ENCODE measurements at places on chromosomes 4 and X.

DNA sequence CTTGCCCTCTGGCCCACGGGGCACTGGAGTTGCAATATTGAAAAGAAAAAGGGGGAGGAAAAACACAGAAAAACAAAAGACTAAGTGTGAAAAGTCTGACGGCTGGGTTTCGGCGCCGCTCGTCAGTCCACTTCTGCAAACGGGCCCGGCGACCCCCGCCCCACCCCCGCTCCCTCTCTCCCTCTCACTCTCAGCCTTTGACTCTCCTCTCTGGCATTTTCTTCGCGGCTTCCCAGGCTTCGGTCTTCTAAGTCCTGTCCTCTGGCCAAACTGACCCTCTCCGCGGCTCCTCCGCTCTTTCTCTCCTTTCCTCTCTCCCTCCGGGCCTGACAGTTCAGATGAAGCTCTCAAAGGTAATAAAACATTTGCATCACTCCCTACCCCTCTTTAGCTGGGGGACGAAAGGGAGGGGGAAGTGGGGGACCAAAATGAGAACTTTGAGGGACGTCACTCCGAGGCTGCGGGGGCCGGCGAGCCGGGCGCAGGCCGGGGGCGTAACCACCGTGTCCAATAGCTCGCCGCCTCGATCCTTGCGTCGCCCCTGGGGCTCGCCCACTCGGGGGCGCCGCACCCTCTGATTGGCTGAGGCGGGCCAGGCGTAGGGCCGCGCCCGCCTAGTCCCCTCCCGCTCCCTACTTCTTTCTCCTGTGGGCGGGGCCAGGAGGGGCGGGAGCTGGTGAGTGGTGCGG lies at the start of gene NKX6-1:
TSS of gene NKX6-1 (minus strand) at position 358 of the 689 bp plus-strand sequence. CDS start 1,064 bp downstream, outside the sequence.
- DNase-seq, result peak; percentile 92

DNA sequence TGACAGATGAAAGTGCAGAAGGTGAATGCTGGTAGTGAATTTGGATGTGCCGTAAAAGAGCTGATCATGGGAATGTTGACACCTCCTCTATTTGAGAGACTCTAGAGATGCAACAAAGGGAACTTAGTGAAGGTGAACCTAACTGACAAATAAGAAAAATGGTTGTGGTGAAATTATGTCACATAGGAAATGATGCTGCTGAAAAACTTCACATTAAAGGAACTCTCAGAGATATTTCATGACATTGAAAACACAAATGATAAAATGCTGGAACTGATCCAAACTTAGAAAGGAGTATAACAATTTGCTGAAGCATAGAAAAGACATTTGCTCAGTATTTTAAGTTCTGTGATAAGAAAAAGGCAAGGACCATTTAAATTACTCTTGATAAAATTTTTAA lies 31.9 kb downstream of the MGAT4D start:
- DNase-seq, result no peak

GRCh38 chr4:94354474-94354896 lies 11.8 kb upstream of the HPGDS start:
- DNase-seq, result no peak

DNA sequence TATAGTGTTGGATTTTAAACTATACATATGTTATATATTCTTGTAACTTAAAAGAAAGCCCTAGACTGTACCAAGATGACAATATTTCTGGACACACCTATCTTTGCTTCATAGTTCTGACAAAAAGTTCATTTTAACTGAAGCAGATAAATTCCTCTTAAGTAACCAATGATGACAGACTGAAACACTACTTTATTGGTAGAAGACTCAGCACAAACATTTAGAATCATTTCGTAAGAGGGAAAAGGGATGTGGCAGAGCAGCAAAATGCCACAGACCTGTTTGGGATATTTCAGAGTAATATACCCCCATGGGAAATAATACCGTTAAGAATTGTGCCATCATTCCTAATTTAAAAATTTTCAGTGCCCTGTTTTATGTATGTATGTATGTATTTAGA lies 56.2 kb downstream of the APOO start:
- DNase-seq, result no peak

GRCh38 chr4:54783402-54784110 lies 125.8 kb downstream of the KIT start:
- no peak for DNase-seq

DNA sequence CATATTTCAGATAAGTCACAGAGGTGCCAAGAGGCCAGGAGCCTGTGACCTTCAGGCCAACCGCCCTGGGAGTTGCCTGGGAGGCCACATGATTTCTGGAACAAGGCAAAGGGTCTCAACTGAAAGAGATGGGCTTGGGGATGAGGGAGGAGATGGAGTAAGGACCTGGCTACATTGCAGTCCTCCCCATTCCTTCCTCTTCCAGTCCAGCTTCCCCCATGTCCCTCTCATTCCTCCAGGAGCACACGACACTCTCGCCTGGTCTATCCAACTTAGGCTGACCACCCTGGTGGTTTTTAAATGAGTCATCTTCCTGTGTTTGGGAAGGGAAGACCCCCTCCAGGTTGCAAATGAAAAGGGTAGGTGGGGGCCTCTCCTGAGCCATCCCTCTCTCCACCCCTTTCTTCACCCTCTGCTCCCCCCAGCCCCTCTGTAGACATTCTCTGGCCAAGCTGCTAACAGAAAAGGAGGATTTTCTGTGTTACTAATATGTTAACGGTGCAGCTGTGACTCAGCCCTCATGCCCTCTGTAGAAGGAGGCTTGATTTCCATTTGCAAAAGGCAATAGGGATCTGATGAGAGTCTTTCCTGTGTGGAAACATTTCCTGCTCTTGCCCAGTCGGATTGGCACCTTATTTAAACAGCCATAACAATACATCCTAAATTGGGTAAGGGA lies 79.2 kb downstream of the RTL5 start:
- DNase-seq, result peak; percentile 31

GRCh38 chr4:41120297-41121217 lies 93.8 kb downstream of the APBB2 start:
- DNase-seq, result peak; percentile 72

DNA sequence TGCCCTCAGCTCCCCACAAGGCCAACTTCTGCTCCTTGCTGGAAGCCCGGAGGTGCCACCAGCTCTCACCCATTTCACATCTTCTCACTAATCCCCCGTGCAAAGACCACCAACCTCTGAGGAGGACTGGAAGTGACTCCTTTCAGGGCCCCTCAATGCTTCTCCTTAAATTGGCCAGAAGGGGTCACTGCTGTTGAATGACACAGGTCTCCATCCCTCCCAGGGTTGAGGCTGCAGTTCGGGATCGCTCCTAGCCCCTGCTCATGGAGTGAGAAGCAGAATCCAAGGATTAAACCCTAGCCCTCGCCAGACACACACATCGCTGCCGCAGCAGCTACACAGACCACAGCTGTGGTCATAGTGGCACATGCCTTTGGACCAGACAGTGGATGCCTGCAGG lies 279.5 kb upstream of the TAPT1 start:
- DNase-seq, result no peak

GRCh38 chrX:10190367-10190766 lies 33.6 kb downstream of the CLCN4 start:
- peak; percentile 80 for DNase-seq

- no peak for DNase-seq
Measured at GRCh38 chr4:99834569-99834968, 17.9 kb downstream of the DAPP1 start.

- DNase-seq, result peak; percentile 50
Measured at GRCh38 chr4:45317276-45317675, 590.9 kb upstream of the GNPDA2 start.

DNA sequence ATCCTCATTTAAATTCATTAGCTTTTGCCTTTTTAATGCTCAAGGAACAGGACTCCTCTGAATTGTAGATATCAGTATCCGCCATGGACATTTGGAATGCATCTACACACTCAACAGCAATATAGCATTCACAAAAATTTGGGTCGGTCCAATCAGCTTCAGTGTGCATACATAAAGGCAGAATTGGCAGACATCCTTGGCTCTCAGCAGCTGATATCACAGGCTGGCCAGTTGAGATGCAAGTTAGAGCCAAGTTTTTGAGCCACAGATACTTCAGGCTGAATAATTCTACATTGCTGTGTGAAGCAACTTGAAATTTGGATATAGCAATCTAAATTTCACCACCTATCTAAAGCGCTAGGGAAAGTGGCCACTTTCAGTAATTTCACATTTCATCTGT lies 821.1 kb downstream of the PCDH19 start:
- DNase-seq, result no peak

DNA sequence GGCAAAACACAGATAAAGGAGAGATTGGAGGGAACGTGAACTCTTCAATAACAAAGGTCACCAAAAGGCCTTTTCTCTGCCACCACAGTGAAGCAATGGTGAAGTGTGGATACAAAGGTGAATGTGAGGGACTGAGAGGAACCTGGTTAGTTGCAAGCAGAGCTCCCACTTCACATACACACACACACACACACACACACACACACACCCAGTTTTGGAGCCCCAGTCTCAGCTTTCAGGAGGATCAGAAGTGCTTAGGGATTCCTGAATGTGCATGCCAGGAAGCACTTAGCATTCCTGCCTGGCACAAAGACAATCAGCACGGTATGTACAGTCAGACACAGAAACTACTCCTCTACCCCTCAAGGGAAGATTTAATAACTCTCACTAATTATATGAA lies 71.5 kb downstream of the ARHGEF9 start:
- DNase-seq, result peak; percentile 6

DNA sequence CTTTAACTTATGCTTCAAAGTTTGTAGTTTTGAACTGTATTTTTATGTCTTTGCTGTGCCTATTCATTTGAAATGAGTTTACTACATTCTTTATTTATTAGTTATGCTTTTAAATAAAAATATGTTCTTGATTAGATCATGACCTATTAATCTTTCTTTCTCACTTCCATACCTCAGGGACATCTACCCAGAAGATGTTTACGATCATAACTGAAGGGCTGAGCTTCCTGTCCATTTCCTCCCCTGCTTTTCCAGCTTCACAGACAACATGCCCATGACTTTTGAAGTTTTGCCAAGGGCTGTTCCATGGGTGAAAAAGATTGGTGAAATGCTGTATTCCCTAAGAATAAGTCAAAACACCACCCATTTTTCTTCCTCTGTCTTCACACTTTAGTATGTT lies 99.7 kb upstream of the DDIT4L start:
- no peak for DNase-seq

- DNase-seq, result peak; percentile 73
Measured at GRCh38 chrX:46408553-46409407, 136.4 kb downstream of the ZNF674 start.

- DNase-seq, result no peak
Measured at GRCh38 chr4:189656641-189657040, 284.0 kb upstream of the FRG1 start.

DNA sequence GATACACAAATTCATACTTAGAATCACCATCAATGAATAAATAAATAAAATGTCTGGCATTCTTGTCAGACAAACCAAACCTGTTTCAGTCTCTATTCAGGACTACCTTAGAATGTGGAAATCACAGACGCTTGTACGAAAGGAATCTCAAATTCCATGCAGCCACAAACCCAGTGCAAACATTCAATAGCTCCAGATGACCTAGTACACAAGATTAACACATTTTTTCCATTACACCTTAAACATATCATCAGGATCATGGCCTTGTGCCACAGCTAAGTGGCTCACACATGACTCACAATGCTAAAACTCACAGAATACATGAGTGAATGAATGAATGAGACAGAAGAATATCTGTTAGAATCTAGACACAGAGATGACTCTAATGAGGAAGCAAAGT lies 134.2 kb downstream of the PWWP3B start:
- DNase-seq, result peak; percentile 72

GRCh38 chr4:114595921-114596320 lies 2.7 kb upstream of the UGT8 start:
- DNase-seq, result no peak

DNA sequence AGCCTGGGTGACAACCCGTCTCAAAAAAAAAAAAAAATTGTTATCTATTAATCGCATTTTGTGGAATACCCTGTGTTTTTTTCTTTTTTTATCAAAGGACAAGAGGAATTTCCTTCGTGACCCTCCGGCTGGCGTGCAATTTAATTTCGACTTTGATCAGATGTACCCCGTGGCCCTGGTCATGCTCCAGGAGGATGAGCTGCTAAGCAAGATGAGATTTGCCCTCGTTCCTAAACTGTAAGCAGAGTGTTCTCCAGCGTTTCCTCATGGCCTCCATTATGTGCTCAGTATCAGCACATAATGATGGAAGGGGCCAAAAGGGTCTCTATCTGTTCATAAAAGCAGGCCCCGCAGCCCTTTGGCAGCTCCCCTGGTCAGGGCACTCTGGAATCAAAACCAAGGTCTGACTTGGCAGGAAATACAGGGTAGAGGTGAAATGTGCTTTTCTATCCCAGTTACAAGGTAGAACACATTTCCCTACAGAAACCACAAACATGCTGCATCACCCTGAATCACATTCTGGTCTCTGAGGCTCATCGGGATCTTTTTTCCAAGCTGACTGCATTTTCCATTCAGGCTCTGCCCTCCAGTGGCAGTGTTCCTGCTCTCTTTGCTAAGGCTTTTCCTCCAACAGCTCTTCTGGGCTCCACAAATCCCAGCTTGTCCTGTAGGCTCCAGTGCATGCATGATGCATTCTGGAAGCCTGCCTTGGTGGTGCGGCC lies 24.4 kb downstream of the SYAP1 start:
- peak; percentile 89 for DNase-seq

DNA sequence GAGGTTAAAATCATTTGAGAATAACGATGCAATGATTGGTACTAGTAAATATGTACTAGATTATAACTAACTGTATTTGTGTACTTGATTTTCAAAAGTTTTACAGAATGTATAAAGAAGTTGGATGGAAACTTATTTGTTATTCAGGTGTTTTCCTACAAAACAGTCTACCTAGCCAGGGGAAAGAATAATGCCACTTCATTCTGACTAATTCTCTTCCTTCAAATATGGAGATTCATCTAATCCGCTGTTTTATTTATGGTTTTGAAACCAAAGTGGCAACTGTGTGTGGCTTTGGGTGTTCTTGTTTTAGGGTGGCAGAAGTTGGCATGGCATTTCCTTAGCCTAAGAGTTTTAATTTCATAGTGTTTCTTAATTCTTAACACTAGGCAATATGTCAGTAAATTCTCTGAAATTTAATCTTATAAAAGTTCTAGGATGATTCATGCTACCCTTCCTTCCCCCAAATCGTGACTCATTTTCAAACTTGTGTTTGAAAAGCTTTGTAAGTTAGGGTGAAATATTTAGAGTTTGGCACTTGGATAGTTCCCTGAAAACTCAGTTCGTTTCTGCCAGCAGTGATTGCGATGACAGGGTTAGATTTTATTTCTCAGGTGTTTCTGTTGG lies 62.6 kb downstream of the DCLK2 start:
- peak; percentile 80 for DNase-seq

DNA sequence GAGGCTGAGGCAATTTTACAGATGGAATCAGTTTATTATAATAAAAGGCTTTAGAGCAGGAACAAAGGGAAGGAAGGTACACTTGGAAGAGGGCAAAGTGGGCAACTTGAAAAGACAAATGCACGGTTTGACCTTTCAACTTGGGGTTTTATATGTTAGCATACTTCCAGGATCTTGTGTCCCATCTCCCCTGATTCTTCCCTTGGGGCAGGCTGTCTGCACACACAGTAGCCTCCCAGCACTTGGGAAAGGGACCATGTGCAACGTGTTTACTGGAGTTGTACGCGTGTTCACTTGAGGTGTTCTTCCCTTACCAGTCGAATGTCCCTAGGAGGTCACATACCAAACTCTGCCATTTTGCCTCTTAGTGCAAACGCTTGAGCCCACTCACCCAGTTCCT lies 7.3 kb downstream of the PPA2 start:
- no peak for DNase-seq
